ENCODE measurements at places on chromosomes 2 and 18.

DNA sequence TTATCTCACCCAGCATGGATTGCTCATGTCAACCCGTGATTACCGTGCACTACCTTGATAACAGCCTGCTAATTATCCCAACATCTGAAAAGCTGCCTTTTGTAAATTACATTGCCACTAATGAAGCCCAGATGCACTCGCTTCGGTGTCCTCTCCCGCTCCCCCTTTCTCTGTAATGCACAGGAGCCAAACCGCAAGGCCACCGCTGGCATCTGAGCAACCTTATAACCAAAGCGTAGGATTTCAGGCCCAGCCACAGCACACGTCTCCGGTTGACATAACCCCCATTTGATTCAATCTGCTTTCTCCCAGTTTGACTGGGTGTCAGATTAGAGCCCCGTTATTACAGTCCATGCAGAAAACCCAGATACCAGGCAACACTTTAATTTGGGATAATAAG, 341.2 kb downstream of the ALK start:
- no peak for DNase-seq

GRCh38 chr18:23943104-23943503, 71.5 kb upstream of the TTC39C start:
- DNase-seq: no peak

DNA sequence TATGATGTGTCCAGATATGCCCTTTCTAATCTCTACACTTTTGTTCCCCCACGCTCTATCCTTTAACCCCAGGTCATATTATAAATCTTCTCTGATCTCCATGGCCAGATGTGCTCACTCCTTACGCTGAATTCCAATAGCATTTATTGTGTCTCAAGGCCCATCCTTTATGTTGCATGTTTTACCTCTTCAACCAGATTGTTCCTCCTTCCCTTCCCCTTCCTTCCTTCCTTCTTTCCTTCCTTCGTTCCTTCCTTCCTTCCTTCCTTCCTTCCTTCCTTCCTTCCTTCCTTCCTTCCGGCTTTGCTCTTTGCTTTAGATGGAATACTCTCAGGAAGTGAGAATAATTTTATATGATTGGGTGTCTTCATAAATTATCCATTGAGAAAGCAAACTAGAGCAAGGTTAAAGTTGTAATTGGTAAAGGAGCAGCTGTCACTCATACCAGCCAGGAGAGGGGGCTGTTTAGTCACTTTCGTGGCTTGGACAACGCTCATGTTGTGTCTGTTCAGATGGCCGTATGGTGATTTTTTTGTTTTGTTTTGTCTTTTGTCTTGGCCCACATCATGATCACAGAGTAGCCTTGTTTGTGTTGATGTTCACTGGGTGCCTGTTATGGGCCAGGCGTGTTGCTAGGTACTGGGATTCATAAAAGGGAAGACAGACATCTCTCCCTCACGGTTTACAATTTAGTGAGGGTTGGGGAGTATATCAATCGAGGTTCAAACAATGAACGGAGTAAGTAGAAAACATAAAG, 68.0 kb downstream of the DAW1 start:
- DNase-seq: no peak

- DNase-seq: no peak
Measured at GRCh38 chr2:157032017-157032416, 225.5 kb upstream of the GALNT5 start.

DNA sequence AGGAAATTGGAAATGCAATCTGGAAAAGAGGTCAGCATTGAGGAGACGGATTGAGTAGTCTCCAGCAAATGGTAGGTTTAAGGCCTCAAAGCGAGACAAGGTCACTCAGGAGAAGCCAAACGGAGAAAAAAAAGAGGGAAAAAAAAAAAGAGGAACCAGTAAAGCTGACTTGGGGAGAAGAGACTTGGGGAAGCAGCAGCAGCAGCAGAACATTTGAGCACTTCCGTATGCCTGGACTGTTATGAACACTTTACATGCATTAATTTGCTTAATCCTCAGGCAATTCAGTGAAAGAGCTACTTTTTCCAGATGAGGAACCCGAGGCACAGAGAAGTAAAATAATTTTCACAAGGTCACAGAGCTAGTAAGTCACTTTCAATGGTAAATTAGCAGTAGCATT, 81.3 kb downstream of the OSBPL6 start:
- no peak for DNase-seq

GRCh38 chr2:184339966-184340365, 258.4 kb upstream of the ZNF804A start:
- DNase-seq: no peak

- DNase-seq: no peak
Measured at GRCh38 chr2:168247341-168248261, at the start of gene STK39. Gene STK39, minus strand, starts transcription at chr2:168247595. Its CDS starts 160 bp downstream, at chr2:168247435.

DNA sequence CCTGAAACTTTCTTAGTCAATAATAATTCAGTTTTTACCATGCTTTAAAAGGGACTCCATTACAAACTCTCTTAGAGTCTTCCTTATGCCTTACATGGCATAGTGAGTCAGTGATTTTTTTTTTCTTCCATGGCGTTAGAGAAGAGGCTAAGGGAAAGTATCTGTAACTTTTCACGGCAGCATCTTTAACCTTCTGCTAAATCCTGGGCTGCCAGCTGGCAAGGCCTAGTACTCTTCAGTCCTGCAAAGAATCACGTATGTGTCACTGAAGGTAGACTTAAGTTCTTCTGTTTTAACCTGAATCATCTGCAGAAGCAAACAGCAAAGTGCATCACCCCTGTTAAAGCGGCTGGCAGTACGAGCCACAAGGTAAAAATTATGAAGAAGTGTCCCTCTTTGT, 286.3 kb upstream of the FN1 start:
- no peak for DNase-seq

- no peak for DNase-seq
Measured at GRCh38 chr2:237500681-237501424, 13.8 kb downstream of the MLPH start.

DNA sequence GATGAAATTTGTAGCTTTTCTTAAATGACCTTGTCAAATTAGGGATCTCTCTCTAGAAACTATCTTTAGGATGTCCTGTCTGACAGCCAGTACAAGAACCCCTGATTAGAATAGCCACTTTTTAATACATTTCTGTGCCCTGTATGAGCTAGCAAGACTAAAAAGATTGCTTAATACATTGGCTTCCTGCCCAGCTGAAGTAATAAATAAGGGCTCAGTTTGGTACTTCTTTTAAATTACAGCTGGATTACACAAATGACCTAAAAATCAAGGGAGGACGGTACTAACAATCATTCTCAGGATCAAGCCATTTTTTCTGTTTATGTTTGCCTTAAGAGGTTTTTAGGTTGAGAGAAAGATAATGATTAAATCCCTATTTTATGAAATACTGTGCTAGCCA, 11.6 kb upstream of the OLA1 start:
- DNase-seq: no peak

GRCh38 chr2:146135245-146135644, 1615.3 kb upstream of the ZEB2 start:
- no peak for DNase-seq

DNA sequence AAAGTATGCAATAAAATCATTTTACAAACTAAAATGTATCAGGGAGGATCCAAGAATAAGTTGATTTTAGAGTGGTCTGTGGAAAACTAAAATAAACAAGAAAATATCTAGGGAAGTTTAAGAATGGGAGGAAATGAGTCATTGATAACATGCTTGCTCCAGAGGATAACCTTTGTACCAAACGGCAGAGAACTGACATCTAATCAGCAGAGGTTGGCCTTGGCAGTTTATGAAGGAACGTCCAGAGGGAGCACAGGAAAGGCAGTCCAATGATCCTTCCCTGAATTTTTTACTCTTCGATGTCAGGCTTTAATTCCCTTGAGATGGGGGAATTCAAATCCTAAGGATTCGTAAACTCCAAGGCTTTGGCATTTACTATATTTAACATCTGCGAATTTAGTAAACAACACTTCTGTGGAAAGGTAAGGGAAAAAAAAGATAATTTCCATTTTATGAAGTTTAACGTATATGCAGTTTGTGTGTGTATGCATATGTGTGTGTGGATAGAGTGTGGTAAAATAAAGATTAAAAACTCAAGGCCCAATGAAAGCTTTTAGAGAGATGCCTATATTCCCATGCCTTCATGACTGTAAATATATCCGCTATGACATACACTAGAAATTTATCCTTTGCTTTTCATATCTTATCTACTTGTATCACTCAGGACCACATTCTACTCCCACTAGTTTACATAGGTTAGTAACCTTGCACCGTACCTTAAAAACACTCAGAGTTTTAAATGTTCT, 8.7 kb upstream of the INPP1 start:
- DNase-seq: no peak

Measured in vagina (tissue), 2 donors.